ENCODE measurements at places on chromosomes 13 and 19.

DNA sequence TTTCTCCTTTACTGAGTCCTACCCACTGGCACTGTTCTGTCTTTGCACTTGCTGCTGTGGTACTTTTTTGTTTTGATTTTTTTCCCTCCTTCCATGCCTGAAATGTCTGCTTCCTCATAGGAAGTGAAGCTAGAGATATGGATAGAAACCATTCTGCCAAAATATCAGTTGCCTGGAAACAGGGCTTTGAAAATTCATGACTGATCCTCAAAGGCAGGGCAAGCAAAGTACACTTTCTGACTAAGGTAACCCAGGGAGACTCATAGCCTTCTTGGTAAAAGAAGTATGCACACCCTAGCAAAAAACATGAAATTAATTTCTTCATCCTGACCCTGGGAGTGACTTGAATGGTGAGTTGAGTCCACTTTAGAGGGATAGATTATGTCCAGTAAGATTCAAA lies 329.8 kb downstream of the MYO16 start:
- ATAC-seq: no peak

- no peak for ATAC-seq
These were observed 269.8 kb downstream of the OLFM4 start for GRCh38 chr13:53298396-53298795.

DNA sequence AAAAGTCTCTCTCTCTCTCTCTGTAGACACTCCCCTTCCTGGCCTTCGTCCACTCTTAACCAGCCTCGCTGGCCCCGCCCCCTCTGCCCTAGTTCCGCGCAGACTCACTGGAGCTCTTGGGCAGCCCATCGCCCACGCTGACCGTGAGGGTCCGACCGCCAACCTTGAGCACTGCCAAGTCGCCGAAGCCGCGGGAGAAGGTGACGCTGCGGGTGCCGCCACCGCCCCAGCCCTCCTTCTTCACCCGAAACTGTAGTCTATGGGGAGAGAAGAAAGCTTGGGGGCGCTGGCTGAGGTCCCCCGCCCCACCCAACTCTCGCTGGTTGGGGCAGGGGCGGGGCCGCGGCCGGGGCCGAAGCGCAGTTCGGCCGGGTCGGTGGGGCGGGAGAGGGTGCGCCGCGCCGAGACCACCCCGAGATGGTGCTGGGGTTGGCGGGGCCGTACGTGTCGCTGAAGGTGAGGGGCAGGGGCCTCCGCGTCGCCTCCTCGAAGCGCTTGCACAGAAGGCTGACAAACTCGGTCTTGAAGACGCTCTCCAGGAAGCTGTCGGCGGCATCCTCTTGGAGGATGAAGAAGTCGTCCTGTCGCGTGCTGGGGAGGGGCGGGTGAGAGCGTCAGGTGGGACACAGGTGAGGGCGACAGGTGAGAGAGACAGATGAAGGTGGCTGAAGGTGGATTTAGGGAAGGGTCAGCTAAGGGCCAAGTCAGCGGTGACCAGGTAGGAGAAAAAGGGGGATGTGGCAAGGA lies 12.6 kb upstream of the ZNF414 start:
- ATAC-seq: peak; percentile 63

GRCh38 chr13:90968166-90968904 lies 379.2 kb upstream of the MIR17HG start:
- peak; percentile 59 for ATAC-seq

DNA sequence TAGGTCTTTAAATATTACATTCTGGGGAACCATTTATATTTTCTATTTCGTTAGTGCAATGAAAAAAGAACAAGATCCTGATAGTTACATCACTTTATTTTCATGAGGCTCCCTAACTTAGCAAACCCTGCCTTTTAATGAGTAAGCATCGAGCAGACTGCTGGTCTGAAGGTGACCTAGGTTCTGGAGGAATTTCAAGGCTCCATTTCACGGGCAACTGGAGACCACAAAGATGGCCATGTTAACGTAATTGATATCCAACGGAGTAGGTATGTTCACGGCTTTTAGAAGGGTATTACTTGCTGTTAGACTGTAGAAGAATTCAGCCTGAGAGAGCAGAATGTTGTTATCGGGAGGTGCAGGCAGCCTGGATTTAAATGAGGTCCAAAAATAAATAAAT lies 1597.6 kb downstream of the EFNB2 start:
- ATAC-seq: no peak

- ATAC-seq: peak; percentile 100
These were observed 80.5 kb upstream of the MBNL2 start for GRCh38 chr13:97141564-97142005.

DNA sequence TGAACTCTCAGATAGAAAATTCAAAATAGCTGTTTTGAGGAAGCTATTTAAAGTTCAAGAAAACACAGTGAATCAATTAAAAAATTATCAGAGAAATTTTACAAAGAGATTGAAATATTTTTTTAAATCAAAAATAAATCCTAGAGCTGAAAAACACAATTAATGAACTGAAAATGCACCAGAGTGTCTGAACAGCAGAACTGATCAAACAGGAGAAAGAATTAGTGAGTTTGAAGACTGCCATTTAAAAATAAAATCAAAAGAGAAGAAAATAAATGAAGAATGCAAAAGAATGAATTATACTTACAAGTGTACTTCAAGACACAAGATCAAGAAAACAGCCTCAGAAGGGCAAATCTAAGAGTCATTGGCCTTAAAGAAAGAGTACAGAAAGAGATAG lies 1000.2 kb upstream of the ATXN8OS start:
- no peak for ATAC-seq

DNA sequence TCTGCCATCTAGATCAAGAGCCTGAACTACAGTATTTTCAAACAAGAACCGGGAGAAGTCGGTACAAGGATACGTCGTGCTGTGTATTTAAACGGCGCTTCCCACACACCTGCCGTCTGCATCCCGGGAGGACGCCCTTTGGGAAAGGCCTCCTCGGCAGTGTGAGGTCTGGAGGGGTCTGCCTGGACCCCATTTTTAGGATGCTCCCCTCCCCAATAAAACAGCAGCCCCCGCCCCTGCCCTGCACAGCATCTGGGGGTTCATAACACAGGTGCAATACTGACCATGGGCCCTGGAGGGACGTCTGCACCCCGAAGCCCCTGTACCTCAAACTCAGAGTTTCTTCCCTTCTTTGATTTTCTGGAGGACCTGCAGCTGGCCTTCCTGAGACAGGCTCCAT lies 4.1 kb upstream of the C13orf46 start:
- ATAC-seq: no peak

DNA sequence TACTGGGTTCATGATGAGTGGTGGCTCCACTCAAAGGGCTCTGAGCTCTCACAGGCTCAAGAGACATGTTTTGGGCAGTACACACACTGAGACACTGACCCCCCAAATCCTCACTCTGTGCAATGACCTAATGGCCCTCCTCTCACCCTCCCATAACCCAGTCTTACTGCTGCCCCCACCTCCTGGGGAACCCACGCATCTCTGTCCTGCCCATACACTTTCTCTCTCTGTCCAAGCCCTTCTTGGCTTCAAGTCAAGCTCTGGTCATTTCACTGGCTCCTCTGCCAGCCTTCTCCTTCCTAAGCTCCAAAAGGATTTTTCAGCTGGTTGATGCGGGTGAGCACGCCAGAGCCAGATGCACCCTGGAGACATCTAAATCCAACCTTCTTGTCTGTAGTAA lies 187.9 kb upstream of the TSHZ3 start:
- ATAC-seq: no peak

DNA sequence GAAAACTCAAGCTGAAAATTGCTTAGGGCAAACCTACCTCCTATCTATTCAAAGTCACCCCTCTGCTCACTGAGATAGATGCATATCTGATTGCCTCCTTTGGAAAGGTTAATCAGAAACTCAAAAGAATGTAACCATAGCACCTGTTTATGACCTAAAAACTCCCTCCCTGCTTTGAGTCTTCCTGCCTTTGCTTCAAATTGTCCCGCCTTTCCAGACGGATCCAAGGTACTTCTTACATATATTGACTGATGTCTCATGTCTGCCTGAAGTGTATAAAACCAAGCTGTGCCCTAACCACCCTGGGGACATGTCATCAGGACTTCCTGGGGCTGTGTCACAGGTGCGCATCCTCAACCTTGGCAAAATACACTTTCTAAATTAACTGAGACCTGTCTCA lies 118.6 kb downstream of the TBC1D4 start:
- no peak for ATAC-seq

DNA sequence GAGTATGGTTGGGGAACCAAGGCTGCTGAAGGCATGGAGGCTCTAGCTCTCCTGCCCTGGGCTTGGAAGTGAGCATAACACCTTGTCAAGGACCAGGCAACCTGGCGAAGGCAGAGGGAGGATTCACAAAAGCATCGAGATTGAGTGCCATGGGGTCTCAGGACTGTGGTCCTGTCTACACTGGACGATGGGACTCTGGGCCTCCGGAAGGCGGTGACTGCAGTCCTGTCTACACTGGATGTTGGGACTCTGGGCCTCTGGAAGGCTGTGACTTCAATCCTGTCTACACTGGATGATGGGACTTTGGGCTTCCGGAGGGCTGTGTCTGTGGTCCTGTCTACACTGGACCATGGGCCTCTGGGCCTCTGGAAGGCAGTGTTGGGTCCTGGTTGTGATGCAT lies 290.4 kb downstream of the TEX29 start:
- no peak for ATAC-seq

DNA sequence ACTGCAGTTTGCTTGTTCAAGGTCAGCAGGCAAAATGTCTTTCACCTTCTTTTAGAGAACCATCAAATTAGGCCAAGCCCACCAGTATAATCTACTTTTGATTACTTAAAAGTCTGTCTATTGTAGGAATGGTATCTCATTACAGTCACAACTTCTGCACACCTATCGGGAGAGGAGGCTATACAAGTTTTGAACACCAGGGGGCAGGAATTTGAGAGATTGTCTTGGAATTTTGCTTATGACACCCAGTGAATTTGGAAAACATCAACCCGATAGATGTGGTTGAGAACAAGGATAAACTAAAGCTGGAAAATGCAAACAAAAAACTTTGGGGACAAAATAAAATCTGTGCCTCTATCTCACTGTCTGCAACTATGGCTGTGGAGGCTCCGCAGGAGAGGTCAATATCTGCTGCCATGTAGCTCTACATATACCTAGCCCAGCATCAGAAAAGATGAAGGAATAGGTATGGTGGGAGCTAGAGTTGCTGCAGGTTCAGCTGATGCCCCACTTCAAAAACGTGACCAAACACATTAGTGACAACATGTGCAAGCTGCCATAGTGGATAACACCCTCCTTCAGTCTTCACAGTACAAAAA lies 1299.2 kb upstream of the SPRY2 start:
- no peak for ATAC-seq

- ATAC-seq: peak; percentile 77
These were observed 702 bp downstream of the PTH2 start for GRCh38 chr19:49422407-49423070.

DNA sequence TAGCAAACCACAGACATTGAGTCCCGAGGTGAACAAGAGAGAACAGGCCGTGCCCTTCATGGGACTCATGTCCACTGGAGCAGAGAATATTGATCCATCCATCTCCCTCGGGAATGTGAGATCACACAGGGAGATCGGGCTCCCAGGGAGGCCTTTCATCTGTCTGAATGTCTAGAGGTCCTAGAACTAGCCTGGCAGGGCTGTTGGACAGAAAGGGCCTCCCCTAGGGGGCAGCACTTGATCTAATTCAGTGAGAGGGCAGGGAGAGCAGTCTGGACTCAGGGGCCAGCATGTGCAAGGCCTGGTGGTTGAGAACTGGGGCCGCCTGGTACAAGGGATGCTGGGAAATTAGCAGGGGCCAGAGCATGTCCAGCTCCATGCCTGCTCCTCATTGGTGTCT lies 4.3 kb downstream of the RUVBL2 start:
- ATAC-seq: no peak

GRCh38 chr19:57096685-57097361 lies 23.0 kb upstream of the USP29 start:
- no peak for ATAC-seq

DNA sequence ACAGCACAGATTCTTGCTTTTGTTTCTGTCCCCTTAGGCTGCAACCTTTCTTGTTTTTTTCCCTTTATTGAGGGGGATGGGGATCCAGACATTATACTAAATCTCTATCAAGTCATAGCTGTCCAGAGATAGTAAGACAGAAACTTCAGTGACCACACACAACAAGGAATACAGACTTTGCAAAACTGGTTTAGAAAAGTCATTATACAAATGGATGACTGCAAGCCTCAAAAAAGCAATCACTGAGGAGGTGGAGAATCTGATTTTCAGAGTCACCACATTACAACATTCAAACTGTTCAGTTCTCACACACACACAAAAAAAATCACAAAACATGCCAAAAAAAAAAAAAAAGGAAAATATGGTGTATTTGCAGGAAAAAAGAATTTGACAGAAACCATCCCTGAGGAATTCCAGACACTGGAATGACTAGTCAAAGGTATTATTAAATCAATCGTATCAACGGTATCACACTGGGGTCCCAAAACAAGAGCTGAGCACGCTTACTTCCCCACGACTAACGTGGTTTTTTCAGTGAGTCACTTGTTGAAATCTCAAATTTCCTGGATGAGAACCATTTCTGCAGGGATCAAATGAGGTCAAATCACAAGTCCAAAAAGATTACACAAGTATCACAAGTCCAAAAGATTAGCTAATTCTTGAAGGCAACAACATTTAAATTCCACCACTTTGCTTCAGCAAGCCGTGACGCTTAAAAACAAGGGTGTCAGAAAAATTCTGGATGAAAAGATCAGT lies 41.2 kb downstream of the USP12 start:
- no peak for ATAC-seq

DNA sequence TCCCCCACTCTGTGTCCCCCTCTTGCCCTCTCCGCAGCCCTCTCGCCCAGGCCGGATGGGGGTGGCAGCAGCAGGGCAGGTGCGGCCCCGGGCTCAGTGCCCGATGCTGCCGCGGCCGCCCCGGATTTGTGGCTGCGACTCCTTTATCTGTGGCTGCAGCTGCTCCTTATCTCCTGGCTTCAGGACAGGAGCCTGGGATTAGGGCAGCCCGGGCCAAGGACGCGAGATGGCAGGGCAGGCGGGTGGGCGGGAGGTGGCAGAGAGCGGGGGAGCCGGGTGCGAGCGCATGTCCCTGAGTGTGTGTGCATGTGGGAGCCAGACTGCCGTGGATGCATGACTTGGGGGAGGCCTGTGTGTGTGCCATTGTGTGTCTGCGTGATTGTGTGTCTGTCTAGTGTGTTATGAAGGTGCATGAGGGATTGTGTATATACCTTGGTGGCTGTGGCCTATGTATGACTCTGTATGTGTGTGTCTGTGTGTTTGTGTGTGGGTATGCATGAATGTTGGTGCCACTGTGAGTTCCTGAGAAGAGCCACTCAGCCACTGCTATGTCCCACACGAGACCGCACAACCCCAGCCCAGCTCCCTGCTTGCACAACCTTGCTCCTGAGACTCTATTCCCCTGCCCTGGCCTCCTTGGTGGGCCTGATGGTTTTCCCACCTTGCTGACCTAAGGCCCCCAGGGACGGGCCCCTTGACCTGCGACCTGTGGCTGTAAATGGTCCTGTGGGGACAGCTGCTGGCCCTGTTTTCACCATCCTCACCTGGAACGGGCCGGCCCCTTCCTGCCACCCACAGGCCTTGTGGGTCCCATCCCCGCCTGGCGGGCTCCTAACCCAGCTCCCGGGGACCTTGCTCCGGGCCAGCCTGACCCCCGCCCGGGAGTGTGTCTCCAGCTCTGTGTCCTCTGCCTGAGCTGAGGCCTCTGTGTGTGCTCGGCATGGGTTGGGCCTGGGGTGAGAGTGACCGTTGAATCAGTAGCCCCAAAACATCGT lies 5.3 kb upstream of the NRTN start:
- no peak for ATAC-seq

GRCh38 chr19:5138606-5139582 lies 170.0 kb downstream of the KDM4B start:
- no peak for ATAC-seq

- no peak for ATAC-seq
These were observed 4.1 kb downstream of the ARHGEF1 start for GRCh38 chr19:41886761-41887710.
